ENCODE measurements at places on chromosomes 11 and 22.

- no peak for DNase-seq
Observed at GRCh38 chr22:44286646-44287045, 26.1 kb downstream of the SHISAL1 start.

DNA sequence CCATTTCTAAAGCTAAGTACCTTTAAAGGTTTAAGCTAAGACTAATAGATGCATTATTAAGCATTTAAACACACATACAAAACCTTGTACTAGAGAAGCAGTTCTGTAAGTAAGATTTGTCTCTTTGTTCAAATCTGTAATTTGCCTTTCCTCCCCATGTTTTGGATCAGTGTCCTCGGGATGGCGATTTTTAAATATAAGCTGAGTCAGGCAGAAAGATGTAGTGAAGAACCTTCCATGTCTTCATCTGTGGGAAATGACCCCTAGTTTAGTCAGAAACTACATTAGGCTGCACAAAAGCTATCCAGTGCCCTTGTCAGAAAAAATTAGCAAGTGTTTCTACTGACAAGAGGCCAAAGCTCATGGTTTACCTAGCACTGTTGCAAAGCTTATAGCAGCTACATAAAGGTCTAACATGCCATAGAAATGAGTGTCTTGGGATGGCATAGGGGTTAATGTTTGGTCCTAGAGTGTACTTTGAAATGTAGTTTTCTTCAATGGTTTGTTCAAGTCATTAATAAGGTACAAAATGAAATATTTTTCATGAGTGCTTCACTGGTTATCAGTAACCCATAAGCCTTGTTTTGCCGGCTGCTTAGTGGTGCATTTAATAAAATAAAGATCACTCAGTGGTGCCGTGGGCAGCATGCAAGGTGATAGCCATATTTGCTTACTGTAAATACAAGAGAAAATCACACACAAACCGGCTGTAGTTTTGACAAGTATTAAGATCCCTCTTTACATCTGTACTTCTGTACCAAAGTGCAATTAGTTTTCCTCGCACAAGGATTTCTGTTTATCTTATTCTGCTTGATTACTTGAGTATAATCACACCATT lies 139.8 kb downstream of the ELP4 start:
- no peak for DNase-seq

DNA sequence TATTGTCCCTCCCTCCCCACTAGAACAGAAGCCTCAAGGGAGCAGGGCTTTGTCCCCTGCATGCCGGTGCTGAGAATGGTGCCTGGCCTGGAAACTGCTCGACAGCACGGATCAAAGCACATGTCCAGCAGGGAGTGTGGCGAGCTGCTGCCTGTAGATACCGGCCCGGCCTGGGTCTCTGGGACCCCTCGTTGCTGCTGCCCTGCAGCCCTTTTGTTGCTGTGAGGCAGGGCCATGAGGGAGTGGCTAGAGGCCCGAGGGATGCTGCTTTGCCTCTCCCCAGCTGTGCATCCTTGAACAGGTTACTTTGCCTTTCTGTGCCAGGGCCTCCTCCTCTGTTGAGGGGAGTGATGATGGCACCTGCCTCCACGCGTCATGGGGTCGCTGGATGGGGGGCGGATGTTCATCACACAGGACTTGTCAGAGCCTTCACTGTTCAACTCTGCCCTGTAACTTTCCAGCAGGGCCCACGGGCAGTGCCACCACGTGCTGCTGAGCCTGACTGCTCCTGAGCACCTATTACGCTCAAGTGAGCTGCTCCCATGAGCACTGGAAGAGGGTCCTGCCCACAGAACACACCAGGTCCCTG lies 15.3 kb upstream of the PARVG start:
- DNase-seq = no peak

DNA sequence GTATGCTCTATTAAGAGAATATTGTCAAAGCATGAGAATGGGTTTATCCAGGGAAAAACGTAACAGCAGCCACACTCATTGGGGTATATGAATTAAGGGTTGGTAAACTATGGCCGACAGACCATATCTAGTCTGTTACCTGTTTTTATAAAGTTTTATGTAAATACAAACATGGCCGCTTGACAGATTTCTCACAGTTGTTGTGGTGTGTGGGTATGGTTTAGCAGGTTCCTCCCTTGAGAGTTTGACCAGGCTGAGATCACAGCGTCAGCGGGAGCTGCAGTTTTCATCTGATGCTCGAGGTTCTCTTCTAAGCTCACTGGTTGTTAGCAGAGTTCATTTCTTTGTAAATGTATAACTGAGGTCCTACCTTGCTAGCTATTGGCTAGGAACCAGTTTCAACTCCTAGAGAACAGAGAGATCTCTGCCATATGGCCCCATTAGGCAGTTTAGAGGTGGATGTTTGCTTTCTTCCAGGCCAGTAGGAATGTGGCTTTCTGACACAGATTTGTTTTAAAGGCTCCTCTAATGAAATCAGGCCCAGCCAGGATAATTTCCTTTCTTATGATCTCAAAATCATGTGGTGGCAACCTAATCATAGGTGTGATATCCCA lies 45.5 kb upstream of the GRIK4 start:
- DNase-seq = no peak

- DNase-seq = no peak
Observed at GRCh38 chr11:45320371-45320770, 34.2 kb upstream of the SYT13 start.

DNA sequence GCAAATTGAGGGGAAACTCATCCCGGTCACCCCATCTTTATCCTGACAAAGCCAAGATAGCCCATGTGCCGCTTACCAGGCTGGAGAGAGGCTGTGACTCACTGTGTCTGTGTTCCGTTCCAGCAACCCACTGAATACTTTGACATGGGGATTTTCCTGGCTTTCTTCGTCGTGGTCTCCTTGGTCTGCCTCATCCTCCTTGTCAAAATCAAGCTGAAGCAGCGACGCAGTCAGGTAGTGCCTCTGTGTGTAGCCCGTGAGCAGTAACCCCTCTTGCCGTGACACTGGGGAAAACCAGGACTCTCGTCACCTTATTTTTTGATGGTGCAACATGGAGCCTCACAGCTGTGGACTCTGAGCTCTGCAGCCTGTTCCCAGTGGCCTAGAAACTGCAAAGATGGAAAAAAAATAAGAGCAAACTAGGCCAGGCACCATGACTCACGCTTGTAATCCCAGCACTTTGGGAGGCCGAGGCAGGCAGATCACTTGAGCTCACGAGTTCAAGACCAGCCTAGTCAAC lies 16.9 kb downstream of the C22orf31 start:
- no peak for DNase-seq

DNA sequence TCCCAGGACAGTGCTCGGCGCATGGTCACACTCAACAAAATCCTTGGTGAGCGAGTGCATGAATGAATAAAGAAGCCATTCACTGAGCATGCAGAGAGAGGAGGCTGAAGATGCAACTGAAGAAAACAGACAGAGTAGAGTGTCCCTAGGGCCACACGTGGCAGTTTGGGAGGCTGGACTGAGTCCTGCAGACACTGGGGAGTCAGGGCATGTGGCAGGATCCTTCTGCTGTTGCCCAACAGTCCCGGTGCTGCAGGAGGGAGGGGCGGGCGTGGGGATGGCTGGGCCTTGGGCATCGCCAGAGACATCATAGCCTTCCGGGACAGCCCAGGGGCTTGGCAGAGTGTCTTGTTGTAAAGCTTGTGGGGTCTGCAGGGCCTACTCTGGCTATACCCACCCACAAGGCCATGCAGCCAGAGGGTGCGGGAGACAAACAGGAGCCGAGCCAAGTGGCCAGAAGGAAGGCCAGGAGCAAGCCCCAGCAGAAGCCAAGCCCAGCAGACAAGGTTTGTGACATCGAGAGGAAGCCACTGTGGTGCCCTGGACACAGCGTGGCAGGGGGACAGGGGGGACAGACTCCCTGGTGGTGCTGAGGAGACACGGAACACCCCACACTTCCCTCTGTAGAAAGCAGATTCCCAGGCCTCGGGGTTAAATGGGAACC lies 26.7 kb upstream of the FBLN1 start:
- DNase-seq = no peak

DNA sequence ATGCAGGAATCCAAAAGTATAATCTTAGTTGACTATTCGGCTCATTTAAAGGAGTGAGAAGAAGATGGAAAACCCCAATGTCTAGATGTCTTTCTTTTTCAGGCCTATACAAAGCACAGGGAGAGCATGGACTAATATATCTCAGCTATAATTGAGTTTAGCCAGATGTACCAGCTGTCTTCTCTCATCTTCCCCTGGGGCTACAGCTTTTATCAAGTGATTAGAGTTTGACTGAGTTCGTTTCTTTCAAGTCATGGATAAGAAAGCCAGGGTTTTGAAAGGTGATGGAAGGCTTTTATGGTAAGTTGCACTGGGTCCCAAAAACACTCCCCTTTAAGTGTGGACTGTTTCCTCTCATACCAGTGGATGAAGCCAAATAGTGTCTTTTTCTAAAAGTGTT lies 1172.8 kb upstream of the TENM4 start:
- DNase-seq = no peak

GRCh38 chr22:21686193-21686608 lies 20.4 kb downstream of the PPIL2 start:
- no peak for DNase-seq
